ENCODE measurements at places on chromosomes 5 and 9.

DNA sequence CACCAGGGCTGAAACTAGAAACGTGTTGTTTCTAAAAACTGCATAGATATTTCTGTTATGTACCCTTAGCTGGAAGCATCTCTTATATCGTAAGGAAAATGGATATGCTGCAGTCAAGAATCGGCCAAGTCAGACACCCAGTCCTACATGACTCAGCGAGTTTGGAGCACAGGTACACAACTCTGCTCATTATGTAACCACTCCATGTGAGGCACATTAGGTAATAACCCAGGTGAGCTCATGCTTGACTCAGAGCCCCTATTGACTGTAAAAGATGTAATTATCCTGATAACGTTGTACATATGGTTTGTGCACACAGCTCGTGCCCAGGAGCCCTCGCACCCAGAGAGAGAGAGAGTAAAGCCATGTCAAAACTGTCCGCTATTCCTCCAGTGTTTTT is 593.7 kb upstream of the ACO1 start:
- no peak for DNase-seq

- DNase-seq: no peak
Measured at GRCh38 chr5:81286059-81286617, 15.2 kb upstream of the ZCCHC9 start.

DNA sequence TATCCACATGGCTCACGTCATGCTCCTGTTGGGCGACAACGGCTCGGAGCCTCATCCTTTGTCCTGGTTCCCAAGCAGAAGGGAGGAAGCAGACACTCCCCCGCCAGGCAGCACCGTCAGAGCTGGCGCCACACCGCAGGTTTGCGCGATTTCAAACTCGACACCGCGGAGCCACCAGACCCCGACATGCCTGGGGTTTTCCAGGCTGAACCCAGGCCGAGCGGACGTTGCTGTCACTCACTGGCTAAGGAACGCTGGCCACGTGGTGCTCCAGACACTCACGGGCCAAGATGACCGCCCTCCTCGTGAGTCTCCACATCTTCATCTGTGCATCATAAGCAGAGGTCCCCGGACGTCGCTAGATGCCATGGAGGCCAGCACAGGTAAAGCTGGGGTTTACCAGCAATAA is 9.0 kb downstream of the TERT start:
- no peak for DNase-seq

DNA sequence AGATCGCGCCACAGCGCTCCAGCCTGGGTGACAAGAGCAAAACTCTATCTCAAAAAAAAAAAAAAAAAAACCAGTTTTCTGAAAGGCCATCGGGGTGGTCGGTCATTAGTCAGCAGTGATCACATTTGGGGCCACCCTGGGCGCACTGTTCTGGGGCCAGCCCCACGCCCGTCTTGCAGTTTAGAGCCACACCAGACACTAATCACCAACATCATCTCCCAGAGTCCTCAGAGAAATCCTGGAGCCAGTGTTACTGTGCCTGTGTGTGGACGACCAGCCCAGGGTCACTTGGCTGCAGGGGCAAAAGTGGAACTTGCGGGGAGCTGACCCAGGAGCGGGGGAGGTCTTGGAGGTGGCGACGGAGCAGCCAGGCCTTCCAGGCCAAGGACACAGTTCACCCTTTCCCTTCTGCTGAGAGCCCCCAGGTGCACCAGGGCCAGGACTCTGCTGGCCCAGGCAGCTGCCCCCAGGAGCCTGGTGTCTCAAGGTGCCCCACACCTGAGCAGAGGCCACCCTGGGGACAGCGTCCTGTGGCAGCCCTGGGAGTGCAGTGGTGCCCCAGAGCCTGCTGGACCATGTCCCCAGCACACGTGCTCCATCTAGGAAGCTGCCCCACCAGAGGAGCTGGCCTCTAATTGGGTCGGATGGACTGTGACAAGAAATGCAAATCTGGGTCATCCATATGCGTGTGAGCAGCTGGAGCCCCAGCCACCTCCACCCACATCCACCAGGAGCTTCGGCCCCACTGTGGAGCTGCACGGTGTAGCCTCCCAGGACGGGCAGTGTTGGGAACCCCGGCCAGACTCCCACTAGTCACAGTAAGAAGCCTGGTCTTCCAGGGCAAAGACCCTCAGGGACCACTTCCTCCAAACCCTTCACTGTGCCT is 51.1 kb downstream of the NEK6 start:
- no peak for DNase-seq

GRCh38 chr5:132456296-132456986 is 34.1 kb downstream of the IRF1 start:
- peak; percentile 89 for DNase-seq

DNA sequence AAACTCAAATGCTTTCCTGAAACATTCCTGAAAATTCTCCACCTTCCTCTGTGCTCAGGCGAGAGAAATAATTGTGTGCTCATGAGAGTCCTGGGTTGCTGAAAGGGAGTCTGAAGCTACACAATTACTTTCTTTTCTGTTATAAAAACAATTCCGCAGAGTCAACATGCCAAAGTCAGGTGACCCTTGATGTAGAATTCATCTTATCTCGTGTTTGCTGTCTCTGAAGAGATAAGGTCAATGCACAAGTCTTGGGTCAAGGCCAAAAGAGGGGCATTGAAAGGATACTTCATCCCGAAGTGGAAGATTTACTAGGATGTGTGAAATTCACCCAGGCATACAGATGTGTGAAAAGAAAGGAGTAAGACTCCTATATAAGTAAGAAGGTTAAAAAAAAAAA is 493.5 kb downstream of the SEMA5A start:
- DNase-seq: no peak

DNA sequence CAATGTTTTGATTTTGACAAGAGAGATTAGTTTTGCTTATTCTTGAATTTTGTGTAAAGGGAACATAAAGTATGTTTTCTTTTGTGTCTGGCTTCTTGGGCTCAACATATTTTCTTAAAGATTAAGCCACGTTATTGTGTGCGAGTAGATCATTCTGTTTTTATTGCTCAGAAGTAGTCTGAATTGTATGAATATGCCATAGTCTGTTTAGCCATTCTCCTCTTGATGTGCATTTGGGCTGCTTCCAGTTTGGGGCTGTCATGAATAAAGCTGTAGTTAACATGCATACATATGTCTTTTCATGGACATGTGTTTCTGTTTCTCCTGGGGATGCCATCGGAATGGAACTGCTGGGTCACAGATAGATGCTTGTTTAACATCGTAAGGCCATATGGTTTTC is 198.9 kb downstream of the FANCC start:
- no peak for DNase-seq

DNA sequence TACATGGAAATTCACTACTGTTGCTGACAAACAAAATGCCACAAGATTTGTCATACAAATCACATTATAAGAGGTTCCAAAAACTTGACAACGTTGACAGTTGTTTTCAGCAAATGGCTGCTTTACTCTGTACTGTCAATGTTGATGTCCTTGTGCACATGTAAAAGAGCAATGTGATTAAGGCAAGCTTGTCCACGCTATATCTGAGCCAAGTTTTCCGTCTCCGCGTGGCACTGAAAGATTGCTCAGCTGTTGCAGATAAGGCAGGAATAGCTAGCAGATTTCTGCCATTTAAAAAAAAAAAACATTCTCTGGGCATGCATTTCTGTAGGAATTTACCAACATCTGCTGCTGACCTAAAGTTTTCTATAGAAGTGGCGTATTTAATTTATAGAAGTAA is 46.4 kb upstream of the MEF2C start:
- DNase-seq: no peak

- DNase-seq: no peak
Measured at GRCh38 chr5:133846478-133847226, 121.8 kb downstream of the C5orf15 start.

GRCh38 chr9:13689925-13690324 is 410.4 kb upstream of the MPDZ start:
- no peak for DNase-seq

DNA sequence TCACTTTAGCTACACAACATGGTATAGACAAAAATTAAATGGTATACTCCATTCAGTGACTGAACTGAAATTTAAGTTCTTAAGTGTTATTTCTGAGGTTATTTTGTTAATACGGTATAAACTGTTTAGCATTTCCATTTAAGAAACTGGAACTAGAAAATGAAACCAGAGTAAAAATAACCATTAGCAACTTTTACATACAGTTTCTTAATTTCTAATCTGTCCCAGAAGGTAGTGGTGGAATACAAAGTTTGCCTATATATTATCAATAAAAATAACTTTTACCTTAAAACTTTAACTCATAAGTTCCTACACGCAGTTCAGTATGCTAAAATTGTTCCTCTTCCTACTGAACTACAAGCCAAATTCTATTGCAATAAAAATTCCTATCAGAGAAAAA is 10.3 kb downstream of the GOLPH3 start:
- DNase-seq: no peak

DNA sequence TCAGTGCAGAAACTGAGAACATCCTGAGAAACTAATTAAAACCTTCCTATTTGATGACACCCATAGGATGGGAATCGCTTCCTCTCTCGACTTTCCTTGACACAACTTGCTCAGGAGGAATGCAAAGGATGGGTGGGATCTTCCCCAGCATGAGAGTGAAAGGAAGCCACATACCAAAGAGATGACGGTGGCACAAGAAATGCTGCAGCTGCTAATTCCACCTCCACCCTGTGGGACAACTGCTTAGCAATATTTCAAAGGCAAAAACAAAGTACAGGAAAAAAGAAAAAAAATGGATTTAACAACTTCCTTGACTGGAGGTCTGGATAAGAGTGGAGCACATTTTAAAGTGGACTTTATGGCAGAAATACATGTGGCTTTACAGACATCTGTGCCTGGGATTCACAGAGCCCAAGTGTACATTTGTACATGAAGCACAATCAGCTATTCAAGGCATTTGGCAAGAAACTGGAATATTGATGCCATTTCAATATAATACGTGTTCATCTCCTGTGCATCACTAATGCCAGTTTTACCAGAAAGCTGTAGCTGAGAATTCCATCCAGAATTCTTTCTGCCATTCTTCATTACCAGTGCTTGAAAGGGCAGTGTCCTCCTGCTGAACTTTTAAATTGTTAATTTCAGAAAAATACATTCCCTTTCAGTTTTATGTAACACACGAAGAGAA is 359.2 kb upstream of the ACTBL2 start:
- no peak for DNase-seq

- DNase-seq: no peak
Measured at GRCh38 chr5:98259595-98259994, 513.9 kb upstream of the RGMB start.

DNA sequence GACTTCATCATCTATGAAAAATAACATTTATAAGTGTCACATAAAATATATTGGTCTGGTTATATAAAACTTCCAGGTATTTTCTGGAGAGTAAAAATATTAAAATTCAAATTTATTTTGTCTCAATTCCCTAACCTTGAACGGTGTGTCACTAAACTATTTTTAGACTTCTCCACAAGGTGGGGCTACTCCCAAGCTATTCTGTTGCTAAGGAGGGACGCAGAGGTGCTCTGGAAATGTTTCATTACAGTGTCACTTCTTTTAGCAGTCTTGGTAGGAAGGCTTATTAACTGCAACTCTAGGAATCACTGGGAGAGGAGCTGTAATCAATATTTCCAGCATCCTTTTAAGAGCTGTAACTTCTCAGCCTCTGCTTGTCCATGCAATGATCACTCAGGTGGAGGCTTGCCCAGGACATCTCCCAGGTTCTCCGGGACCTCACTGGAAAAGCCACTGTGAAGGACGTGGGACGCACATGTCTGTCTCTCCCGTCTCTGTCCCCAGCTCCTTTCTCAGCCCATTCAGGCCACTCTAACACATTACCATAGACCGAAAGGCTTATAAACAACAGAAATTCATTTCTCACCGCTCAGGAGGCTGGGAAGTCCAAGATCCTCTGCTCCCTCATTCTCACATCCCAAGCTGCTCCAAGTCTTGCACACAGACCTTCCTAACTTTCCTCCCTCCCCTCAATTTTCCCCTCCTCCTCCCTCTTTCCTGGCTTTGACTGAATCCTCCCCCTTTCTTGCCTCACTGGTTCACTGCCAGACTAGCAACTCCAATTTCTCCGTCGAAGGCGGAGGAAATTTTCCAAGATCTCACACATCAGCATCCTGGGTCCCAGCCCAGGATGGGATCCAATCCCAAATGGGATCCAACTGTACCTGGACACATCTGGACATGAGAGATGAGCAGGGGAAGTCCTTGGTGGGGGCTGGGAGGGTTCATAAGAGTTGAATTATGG is 32.7 kb upstream of the DNAH5 start:
- no peak for DNase-seq

GRCh38 chr5:96332535-96333366 is 100.3 kb downstream of the PCSK1 start:
- DNase-seq: no peak

- DNase-seq: no peak
Measured at GRCh38 chr5:73296772-73297171, 123.8 kb downstream of the TMEM174 start.

- DNase-seq: no peak
Measured at GRCh38 chr5:22988937-22989336, 135.8 kb upstream of the CDH12 start.

- no peak for DNase-seq
Measured at GRCh38 chr5:113546703-113547183, 33.2 kb downstream of the YTHDC2 start.

DNA sequence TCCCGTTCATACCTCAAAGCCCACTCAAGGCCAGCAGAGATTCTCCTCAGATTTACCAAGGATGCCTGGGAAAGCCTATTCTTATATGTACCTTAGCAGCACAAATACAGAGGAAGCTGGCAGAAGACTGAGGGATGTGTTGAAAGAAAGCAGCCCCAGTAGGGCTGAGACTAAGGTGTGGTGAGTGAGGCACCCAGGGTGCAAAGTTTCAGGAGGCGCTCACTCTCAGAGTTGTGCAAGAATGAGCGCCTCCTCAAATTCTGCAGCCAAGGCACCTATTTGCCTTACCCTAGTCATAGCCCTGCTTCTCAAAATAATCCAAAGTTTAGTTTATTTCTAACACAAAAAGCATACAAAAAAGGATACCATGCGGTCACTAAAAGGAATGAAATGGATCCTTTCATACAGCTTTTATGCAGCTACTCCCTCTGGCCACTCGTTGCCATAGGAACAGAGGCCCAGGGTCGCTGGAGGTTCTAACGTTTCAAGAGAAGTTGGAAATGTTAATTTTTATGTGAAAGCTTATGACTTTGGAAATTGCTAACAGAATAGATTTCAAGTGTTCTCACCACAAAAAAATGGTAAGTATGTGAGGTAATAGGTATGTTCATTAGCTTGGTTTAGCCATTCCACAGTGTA is 79.7 kb upstream of the SMIM23 start:
- no peak for DNase-seq

DNA sequence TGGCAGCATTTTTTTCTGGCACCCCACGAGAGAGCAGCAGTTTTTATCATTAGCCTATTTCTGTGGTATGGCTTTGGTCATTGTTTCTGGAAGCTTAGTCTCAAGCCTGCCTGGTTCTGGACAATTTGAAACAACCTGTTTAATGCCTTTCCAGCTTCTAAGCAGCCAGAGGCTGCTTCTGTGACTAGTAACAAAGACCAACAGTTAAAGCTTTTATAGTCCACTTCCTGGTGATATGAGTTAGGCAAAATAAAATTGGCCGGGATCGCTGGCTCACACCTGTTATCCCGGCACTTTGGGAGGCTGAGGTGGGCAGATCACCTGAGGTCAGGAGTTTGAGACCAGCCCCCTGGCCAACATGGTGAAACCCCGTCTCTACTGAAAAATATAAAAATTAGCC is 24.0 kb downstream of the LYRM7 start:
- DNase-seq: no peak

- DNase-seq: no peak
Measured at GRCh38 chr5:55816342-55816741, 34.8 kb upstream of the IL31RA start.

Data from CD4-positive, alpha-beta T cell treated with Interleukin-4 for 4 hours (primary cell).